ENCODE measurements at places on chromosomes 13 and 19. TPM values are rescaled to one million over a fixed set of nuclear protein-coding genes. Genes with fewer than 3 reads are reported as not detected.

Gene RAB20
- 6.7 TPM for total RNA-seq

Gene FCHO1
- 5.9 TPM for total RNA-seq

Gene SMAD9
- 43.2 TPM for total RNA-seq

Gene TNFSF11
- total RNA-seq = 0.44 TPM

Gene NLRP5
- not detected for total RNA-seq

Gene LRP3
- 40.1 TPM for total RNA-seq

Gene SYT5
- total RNA-seq = 16.4 TPM

Gene CCL25
- not detected for total RNA-seq

Gene SIGLEC5
- total RNA-seq = 0.27 TPM

Gene ADM5
- 0.77 TPM for total RNA-seq
